ENCODE measurements at places on chromosomes 12 and 14.

DNA sequence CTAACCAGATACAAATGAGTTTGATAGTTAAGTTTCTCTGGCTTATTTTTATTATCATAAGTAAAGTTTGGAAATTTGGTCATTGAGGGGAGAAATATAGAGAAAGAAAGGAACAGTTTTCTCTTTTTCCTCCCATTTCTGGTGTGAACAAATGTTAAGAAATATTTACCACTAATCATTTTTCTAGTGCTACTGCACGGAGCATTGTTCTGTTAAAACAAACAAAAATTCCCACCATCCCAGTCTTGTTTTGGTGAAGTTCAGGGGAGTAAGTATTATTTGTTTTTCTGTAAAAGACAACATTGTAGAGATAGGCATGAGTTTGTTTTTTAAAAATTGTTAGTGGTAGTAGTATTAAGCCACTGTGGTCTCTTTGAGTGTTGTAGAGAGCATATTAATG, 135.3 kb downstream of the FGD4 start:
- DNase-seq: no peak

GRCh38 chr14:105204206-105204930, 23.3 kb upstream of the NUDT14 start:
- no peak for DNase-seq

DNA sequence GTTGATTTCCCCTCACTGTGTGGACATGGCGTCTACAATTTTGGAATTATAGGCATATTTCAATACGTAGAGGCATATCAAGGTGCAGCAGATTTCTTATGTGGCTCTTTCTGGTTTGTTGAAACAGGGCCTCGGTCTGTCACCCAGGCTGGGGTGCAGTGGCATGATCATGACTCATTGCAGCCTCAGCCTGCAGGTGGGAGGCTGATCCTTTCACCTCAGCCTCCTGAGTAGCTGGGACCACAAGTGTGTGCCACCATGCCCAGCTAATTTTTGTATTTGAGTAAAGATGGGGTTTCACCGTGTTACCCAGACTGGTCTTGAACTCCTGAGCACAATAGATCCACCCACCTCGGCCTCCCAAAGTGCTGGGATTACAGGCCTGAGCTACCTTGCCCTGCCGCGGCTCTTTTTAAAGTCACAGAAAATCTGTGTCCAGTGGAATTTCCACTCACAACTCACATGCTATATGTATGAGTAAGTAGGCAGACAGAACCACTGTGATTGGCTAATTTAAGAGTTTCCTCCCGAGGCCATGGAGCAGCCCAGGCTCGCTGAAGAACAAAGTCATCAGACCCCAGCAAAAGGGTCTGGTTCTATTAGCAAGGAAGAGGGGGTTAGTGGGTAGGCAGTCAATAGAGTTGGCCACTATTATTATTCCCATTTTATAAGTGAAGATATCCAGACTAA, 9.1 kb downstream of the GNG2 start:
- DNase-seq: no peak

- DNase-seq: no peak
Measured at GRCh38 chr14:52015411-52016030, 26.2 kb downstream of the RTRAF start.

- no peak for DNase-seq
Measured at GRCh38 chr14:38145142-38145541, 62.6 kb upstream of the SSTR1 start.

DNA sequence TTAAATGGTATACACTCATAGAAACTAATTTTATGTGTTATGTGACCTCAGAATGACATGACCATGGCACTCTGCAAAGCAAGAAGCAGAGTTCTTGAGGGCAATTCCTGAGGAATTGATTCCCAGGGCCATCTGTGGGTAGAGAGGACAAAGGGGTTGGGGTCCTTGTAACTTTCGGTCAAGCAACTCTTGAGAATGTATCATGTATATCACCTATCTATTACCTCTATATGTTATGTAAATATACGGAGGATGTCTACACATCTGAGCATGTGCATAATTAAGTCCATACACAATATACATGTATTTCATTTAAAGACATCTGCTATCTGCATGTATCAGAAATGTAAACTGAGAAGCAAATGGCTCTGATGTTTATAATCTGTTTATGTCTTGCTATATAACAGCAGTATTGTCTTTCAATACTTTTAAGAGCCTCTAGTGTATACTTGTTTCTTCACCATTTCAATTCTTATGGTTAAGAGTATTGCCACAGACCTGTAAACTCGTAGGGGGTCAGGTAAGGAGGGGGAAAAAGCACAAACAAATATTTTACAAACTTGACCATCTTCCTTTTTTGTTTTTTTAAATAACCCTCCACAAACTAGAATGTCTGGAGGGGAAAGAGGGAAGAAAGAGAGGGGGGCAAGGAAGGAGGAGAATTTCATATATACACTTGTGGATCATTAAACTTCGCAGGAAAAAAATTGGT, 4.5 kb downstream of the FOXA1 start:
- no peak for DNase-seq

GRCh38 chr14:54329082-54329695, 67.6 kb upstream of the CDKN3 start:
- no peak for DNase-seq

DNA sequence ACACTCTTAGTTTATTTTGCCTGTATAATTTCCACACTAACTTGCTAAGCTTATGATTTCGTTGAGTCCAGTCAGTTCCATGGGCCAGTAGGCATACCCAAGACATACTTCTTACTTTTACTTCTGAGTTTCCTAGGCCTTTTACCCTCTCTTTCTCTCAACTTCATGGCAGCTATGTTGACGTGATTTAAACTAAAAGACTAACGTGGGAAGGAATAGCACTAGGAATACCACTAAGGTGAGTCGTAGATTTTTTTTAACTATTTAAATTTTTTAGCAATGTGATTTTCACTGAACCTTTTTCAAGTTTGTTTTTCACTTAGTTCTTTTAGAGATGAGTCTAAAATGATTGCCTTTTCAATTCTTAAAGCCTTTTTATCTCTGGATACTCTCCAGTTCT, 793.5 kb upstream of the NOVA1 start:
- DNase-seq: no peak

DNA sequence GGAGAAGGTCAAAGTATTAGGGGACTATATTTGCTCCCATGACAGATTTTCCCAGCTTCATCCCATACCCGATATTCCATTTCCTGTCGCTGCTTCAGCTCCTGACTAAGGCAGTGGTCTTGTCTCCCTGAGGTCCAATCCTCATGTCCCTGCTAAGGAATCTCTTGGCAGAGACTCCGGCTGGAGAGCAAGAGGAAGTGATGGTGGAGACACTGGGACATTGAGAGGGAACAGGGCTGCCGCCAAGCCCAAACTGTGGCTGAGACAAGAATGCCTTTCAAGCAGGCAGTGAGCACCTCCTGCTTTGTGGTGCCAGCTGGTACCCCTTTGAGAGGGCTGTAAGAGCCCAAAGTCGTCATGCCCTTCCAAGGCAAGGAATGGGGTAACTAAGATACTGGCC, 5.5 kb downstream of the SP7 start:
- no peak for DNase-seq

- DNase-seq: no peak
Measured at GRCh38 chr12:5124401-5124800, 80.7 kb downstream of the KCNA5 start.

DNA sequence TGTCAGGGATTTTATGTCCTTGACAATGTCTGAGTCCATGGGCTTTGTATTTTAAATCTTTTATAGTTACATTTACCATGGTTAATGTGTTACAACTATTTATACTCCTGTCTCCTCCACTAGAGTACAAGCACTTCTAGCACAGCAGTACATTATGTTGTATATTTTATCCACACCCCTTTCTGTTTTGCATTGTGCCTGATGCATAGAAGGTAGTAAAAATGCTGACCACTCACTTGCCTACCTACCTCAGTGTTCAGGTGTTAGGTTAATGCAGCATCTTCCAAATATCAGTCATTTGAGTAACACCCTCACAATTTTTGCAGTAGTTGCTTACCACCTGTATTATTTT, 31.1 kb upstream of the SLC38A2 start:
- DNase-seq: no peak

- peak; percentile 93 for DNase-seq
Measured at GRCh38 chr12:131928711-131929580, at the start of gene PUS1. Gene PUS1, plus strand, starts transcription at chr12:131929276. Its CDS starts 447 bp downstream, at chr12:131929723.
